ENCODE measurements at places on chromosomes 2 and 18.
A peak's percentile ranks its signal among the peaks of the same experiment; 100 is the strongest.

GRCh38 chr2:121334581-121335293 is 49.7 kb upstream of the TFCP2L1 start:
- DNase-seq = peak; percentile 87

DNA sequence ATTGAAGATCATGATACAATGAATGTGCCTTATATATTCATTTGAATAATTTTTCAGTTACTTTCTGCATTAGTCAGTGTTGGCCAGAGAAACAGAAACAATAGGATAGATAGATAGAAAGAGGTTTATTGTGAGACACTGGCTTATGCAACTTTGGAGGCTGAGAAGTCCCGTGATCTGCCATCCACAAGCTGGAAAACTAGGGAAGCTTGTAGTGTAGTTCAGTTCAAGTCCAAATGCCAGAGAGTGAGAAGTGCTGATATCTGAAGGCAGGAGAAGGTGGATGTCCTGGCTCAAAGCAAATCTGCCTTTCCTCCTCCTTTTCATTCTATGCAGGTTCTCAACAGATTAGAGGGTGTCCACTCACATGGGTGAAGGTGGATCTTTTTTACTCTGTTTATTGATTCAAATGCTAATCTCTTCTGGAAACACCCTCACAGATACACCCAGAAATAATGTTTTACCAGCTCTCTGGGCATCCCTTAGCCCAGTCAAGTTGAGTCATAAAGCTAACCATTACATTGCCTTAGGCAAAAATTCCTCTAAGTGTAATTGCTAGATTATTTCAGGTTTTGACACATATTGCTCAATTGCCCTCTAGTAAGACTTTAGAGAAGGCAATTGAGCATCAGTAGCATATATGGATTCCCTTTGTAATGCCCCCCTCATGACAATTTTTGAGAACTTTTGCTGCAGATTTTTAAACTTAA is 341.4 kb downstream of the LPIN1 start:
- DNase-seq = no peak

GRCh38 chr18:13163167-13163927 is 55.2 kb upstream of the LDLRAD4 start:
- no peak for DNase-seq

DNA sequence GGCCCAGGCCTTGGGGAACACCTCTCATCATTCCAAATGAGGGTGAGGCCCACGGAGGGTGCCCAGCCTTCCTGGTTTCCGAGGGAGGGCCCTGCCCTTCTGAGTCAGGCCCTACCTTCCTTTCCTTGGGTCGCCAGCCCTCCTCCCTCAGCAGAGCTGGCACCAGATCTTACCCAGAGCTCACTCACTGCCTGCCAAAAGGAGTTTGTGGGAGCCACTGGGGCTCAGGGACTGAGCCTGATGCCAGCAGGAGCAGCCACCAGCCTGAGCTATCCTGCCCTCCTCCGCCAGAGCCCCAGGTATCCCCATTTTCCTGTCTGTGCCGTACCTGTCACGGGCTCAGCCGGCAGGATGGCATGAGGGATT is 64.1 kb downstream of the NRP2 start:
- peak; percentile 62 for DNase-seq

DNA sequence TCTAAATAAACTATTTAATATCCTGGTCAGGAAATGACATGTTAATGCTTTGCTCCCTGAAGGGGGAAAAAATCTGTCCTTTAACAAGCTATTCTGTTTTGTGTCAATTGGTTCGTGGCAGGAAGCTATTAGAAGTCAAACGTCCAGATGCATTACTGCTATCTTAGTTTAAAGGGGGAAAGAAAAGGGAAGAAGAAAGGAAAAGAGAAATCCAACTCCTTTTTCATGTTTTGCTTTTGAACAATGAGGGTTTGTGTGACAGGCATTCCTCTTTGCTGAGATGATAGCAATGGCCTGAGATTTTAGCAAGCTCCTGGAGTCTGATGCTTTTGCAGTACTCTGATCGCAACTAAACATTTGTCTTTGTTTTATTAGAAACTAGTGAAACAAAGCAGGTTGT is 24.6 kb downstream of the TRIB2 start:
- no peak for DNase-seq

- DNase-seq = no peak
Observed at GRCh38 chr2:65386344-65386743, 46.1 kb downstream of the SPRED2 start.
